Cerebellar cortex (tissue), 1 donor: ENCODE measurements at places on chromosomes 2 and 18.

- DNase-seq, result no peak
Measured at GRCh38 chr2:144718376-144718775, 198.5 kb upstream of the ZEB2 start.

GRCh38 chr2:64201151-64201550 lies 56.9 kb upstream of the PELI1 start:
- DNase-seq, result no peak

GRCh38 chr2:238916875-238917590 lies 69.1 kb downstream of the TWIST2 start:
- DNase-seq, result no peak

GRCh38 chr2:197011801-197012641 lies 85.5 kb upstream of the PGAP1 start:
- peak; percentile 66 for DNase-seq

DNA sequence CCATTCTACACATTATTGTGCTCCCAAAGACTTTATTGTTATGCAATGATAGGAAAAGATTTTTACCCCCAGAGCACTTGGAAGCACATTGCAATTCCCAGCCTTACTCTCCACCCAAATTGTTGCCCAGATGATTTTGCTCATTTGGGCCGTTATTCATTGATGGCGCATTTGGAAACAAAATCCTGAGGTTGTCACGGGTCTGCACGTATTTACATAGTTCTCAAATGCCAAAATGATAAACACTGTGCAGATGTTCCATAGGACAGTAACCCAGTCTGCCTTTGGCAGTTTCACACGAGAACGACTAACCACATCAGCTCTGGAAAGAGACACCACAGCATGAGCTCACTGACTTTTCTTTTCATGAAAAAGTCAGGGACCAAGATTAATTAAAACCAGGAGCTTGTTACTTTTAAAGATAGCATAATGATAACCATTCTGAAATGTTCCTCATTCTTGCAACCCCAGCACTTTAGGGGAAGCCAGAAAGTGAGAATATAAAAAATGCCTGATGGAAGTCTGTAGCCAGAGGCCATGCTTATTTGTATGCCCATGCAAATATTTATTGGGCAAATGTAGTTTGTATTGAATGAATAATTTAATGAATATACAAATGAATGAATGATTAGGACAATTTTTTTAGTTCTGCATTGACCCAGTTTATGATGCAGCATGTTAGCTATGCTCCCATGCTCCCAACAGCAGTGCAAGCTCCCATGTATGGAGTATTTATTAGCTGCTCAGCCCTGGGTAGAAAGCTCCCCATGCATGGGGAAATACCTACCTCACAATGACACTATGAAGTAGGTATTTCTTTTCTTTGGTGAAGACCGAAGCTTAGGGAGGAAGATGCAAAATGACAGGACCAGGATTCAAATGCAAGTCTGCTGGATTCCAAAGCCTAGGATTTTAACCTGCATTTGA lies 84.6 kb downstream of the MAIP1 start:
- DNase-seq, result no peak

DNA sequence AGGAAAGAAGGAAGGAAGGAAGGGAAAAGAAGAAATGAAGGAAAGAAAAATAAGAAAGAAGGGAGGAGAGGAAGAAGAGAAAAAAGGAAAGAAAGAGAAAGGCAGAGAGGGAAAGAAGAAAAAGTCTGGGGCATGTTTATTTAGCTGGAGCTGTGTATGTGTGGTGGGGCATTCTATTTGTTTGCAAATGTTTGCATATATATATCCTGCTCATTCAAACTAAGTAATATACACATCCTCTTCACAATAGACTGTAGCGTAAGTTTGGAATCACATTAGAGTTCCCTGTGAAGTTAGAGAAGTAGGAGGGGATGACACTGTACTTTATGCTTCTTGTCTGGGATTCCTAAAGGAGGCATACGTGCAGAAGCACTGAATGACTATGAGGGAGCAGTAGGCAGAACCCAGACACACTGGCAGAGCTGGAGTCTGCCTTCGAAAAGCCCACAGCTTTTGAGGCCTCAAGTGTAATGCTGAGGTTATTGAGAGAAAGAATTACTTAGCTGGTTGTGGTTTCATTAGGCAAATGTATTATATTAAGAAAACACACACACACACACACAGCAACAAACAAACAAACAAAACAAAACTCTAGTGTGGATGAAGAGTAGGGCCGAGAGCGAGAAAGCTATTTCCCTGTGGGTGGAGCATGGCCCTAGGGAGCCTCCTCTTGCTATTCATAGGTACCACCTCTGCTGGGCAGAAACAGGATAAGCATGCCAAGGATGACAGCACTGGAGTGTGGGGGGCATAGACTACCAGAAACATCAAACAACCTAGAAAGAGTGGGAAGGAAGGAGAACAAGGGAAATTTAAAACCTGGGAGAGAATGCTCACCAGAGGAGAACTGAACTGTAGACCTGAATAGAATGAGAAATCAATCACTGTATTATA lies 905.1 kb upstream of the NXPH2 start:
- DNase-seq, result no peak

GRCh38 chr2:69618362-69618761 lies 25.2 kb downstream of the AAK1 start:
- DNase-seq, result no peak

DNA sequence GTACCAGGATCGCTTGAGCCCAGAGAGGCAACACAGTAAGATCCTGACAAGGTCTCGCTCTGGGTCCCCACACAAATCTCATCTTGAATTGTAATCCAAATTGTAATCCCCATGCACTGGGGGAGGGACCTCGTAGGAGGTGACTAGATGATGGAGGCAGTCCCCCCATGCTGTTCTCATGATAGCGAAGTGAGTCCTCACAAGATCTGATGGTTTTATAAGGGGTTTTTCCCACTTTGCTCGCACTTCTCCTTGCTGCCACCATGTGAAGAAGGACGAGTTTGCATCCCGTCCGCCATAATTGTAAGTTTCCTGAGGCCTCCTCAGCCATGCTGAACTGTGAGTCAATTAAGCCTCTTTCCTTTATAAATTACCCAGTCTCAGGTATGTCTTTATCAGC lies 46.0 kb upstream of the SERTAD2 start:
- DNase-seq, result peak; percentile 81

DNA sequence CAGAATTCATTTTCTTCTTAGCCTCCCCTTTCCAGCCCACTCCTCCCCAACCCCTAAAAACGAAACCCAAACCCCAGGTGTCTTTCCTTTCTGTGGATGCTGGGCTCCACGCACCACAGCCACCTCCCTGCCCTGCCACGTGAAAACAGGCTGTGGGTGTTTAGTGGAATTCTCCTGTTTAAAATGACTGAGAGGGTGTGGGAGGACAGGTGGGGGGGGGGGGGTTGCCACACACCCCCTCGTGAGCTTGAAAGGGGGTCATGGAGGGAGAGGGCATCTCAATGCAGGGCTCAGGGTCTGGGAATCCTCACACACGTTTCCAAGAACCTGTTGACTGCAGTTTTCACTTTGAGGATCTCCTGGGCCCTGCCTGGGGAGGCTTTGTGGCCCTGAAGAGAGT lies 110.3 kb downstream of the FAM210A start:
- no peak for DNase-seq

DNA sequence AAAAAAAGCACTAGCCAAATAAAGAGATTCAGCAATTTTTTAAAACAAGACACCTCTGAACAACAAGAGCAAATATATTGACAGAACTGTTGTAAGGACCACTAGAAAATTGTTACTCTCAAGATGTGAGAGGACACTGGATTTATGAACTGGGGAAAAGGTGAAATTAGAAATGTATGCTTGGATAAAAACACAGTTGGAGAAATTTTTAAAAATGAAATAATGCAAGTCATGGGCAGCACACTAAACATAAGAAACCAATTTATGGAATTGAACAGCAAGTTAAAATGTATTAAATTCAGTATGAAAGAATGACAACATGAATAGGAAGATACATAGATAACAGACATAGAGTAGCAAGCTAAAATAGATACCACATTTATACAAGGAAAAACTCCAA lies 377.4 kb downstream of the LRRTM4 start:
- DNase-seq, result no peak

DNA sequence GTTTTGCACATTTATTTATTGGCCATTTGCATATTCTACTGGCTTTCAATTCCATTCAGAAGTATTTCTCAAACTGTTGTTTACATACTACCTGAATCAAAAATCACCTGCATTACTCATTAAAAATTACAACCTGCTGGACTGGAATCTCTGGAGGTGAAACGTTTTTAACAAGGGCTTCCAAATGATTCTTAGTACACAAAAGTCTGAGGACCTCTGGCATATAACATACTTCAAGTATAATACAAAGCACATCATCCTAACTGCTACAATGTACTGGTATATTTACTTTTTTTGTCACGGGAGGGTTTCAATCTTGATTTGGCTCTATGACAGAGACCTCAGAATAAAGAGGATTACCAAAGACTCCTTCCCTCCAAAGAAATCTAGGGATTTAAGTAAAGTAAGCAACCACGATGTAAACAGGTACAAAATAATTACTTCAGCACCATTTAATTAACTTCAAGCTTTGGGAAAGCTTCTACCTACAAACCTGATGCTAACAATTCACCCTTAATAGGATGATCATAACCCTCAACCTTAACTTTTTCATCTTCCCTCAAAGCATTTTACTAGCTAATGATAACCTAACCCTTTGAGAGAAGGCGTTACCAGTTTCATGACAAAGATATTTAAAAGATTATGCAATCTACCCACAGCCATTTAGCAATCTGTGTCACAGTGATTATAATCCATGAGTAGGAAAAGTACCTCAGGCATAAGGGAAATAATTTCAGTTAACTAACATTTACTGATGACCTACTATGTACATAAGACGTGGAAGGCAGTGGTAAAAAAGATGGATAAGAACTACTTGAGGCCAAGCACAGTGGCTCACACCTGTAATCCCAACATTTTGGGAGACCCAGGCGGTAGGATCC lies 24.7 kb downstream of the ATAD2B start:
- no peak for DNase-seq

- no peak for DNase-seq
Measured at GRCh38 chr2:204112084-204112770, 175.7 kb downstream of the ICOS start.

DNA sequence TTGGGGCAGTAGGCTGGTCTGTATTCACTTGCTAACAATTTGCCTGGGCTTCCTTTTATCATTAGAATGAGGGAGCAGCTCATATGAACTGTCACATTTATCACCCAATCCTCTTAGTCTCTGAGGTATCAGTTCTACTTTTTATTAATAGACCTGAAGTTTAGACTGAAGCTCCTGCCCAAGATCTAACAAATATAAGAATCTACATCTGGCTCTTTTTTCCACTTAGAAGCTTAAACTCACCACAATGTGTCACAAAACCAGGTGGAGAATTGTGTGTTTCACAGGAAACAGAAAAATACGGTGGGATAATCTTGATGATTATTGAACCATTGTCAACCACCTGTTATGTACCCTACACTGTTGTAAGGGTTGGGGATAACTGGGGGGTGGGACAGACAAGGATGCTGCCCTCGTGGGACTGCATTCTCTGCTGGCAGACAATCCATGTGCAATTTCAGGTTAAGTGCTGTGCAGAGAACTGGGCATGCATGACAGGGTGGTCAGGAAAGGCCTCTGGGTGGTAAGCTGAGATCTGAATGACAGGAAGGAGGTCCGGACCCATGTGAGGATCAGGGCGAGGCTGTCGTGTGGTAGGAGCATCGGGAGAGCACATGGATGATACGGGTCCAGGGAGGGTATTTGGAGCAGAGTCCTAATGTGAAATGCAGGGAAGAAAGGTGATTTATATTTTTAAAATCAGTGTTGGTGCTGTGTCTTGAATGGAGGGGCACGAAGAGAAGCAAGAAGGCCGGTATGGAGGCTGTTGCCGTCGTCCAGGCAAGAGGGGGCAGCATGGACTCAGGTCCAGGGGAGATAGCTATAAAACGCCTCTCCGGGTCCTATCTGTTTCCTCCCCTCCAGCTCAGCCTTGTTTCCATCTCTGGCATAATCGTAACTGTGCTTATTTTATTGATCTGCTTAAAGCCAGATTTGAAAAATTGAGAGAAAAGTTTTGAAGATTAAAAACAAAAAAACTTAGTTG lies 17.6 kb downstream of the MYL12B start:
- no peak for DNase-seq

DNA sequence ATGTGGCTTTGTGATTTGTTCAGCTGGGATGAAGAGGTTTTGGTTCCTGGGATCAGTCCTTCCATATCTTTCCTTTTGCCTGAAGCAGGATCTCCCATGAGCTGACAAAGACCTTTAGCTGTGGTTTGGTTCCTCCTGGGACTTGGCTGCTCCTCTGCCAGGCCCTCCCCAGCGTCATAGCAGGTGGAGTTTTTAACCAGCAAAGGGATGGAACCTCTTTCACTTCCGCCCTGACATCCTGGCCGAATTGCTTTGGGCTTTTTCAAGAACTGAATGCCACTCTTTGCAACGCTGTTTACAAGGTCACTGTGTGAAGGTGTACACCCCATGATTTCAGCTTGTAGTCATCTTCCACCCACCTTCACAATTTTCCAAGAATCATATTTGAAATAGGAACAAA lies 390 bp downstream of the PCARE start:
- DNase-seq, result no peak

DNA sequence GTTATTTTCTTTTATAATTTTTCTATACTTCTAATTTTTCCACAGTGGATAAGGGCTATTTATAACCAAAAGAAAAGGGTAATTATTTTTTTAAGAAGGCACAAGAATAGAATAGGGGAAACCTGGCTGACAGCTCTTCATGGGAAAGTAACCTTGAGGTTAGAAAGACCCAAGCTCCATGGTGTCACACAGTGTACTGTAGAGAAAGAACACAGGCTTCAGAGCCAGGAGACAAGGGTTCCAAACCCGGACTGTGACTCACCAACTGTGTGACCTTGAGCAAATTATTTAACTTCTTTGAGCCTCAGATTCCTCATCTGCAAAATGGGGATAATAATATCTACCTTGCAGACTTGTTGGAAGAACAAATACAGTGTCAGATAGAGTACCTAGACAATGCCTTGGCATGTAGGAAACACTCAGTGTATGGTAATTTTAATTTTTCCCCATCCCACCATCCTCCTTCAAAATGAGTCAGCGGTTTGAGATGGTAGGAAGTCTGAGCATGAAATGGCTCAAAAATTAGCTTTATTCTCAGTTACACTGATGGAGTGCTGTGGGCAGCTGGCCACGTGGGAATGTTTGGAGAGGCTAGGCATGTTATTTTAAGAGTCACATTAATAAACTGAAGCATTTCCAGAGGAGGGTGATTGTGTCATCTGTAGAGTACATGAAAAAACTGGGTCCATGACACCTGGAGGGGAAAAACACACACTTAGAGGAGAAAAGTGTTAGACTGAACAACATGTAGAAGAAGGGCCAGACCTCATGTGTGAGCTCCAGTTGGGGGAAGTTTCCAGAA lies 36.7 kb downstream of the TMEM37 start:
- no peak for DNase-seq
